Activated CD4-positive, CD25-positive, alpha-beta regulatory T cell (primary cell): ENCODE measurements at places on chromosomes 6 and 20.

DNA sequence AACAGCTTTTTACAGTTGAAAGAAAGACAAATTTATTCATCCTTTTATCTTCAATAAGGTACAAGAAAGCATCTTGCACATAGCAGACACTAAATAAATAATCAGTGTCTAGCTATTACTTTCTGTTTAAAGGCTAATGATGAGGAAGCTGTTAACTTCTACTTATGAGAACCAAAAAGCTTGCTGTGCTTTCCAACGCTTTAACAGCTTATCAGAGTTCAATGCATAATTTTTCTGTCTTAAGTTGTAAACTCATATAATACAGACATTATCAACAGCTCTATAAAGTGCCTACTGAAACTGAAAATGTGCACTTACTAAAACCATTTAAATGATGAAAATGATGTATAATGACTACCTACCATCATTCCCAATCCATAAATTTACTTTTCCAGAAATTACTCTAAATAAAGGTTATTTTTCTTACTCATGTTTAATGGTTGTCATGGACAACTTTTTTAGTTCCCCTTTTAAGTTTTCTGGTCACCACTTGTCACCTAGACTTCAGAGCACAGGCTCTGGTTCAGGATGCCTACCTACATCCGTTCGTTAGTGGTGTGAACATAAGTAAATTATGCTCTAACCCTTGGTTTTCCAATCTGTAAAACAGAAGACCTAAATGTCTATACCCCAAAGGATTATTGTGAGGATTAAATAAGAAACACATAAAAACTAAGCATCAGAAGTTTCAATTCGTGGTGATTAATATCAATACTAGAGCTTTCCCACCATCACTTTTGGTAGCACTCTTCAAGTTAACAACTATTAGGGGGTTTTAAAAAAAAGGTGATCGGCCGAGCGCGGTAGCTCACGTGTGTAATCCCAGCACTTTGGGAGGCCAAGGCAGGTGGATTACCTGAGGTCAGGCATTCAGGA, 8.0 kb downstream of the PNISR start:
- no peak for DNase-seq

- DNase-seq: no peak
Measured at GRCh38 chr6:137754366-137754765, 112.7 kb upstream of the TNFAIP3 start.

DNA sequence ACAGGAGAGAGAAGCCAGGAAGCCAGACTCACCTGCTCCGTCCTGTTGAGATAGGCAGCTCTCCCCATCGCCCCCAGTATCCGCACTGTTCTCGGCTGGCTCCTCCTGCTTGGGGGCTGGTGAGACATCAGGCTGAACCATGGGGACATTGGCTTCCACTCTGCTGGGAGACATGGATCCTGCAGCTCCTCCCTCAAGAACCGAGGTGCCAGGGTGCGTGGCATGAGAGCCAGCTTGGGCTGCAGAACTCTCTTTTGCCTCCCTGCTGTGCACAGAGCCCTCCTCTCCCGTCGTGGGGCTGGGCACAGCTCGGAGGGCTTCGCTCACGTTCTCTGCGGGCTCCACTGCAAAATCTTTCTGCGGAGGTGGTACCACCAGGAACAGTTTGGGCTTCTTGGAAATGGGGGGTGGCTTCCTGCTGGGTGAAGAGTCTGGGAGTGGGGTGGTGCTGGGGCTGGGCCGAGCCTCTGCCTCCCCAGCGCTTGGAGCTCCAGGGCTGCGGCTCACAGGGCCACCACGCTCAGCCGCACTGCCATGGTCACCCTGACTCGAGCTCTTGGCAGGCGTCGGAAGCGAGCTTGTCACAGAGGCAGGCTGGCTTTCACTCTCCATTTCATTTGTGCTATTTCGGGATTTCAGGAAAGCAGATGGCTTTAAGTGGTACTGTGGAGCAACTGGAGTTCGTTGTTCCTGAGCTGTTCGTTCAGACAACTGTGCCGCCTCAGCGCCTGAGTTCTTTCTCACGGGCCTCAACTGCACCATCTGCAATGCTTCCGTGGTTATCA, 26.5 kb downstream of the HEBP2 start:
- DNase-seq: no peak

DNA sequence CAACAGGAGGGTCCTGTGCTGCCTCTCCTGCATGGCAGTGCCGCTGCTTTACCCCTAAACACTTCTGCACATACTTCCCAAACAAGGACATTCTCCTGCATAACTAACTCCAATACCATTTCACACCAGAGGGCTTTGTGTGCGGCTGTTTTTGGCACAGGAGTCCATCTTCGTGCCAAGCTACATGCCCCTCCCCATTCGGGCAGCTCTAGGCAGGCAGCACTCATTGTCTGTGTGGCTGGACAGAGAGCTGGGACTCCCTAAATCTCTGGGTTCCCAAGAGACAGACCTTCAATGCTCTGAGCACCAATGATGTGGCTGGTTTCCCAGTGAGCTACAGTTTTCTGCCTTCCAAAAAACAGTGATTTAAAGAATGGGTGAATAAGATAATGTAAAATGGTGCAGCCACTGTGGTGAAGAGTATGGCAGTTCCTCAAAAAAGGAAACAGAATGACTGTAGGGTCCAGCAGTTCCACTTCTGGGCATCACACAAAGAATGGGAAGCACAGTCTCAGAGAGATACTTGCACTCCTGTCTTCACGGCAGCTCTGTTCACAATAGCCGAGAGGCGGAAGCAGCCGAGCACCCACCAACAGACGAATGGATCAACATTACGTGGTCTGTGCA, 80.3 kb upstream of the DUSP22 start:
- DNase-seq: no peak

DNA sequence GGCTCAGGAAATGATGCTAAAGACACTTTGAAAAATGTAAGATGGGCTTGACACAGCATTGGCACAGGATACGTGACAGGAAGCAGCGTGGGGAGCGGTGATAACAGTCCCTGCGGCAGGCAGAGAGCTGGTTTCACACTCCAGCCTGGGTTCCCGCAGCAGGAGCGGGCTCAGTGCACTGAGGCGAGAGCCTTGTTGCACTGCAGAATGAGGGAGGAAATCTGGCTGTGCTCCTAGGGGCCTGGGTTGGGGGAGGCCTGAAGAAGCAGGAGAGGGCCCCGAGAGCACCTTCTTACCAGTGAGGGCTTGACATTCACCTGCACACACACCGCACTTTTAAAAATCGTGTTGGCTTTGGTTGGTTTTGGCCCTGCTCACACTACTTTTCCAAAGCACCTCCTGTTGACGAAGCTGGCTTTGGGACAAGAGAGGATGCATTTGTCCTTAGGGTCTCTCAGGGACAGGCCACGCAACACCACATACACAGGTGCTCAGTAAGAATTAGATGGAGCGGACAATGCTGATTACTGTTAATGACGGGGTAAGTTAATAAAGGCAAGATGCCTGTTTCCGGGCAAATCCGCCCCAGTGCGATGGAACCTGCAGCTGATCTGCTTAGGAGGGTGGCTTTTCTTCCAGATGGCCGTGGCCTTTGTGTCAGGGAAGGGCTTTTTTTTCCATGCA, 49.4 kb upstream of the ARMC2 start:
- DNase-seq: peak; percentile 3

DNA sequence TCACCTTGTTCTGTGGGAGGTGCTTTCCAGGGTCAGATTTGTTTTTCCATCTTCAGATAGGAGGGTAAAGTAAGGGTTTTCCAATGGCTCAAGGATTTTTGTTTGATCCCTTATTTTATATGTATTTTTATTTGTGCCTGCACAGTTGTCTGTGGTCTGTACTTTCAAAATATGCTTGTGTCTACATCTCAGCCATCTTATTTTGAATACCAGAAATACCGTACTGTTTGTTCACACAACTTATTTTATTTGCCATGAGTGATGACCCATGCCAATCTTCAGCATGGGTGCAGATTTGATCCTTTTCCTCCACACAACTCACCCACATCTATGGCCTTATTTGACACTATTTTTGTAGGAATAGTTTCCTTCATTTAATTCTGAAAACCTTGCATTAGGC, 72.2 kb upstream of the PTCHD4 start:
- no peak for DNase-seq

DNA sequence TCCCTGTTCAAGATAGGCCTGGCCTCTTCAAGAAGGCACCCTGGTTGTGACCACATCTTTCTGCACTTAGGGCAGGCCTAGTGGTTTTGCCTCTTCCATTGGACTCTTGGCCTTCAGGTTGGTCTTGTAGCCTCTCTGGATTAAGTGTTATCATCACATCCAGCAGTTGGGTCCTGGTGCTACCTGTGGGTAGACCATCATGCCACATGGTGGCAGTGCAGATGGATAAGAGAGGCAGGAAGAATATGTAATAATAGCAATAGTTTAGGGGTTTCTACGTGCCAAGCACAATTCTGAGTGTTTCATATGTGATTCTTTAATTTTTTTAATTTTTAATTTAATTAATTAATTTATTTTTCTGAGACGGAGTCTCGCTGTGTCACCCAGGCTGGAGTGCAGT, 28.5 kb upstream of the SNRPB2 start:
- DNase-seq: no peak

- DNase-seq: no peak
Measured at GRCh38 chr6:65064844-65065243, 642.2 kb downstream of the EYS start.

GRCh38 chr6:39266375-39266774, 37.1 kb upstream of the KCNK5 start:
- DNase-seq: no peak

- DNase-seq: no peak
Measured at GRCh38 chr20:16491294-16491905, 81.8 kb downstream of the KIF16B start.

DNA sequence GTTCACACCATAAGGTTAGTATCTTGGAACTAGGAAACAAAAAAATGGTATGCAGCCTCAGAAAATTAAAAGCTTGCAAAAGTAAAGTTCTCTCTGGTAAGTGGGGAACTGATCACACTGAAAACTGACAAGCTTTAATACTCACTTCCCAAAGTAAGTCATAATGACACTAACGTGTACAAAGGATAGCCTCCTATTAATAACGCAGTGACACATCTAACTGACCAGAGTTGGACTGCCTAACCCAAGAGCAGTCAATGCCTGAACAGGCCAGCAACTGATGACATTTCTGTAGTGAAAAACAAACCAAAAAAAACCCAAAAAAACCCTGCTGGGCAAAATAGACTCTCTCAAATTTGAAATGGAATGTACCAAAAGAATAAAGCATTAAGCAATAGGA, 30.7 kb downstream of the CHD6 start:
- no peak for DNase-seq

DNA sequence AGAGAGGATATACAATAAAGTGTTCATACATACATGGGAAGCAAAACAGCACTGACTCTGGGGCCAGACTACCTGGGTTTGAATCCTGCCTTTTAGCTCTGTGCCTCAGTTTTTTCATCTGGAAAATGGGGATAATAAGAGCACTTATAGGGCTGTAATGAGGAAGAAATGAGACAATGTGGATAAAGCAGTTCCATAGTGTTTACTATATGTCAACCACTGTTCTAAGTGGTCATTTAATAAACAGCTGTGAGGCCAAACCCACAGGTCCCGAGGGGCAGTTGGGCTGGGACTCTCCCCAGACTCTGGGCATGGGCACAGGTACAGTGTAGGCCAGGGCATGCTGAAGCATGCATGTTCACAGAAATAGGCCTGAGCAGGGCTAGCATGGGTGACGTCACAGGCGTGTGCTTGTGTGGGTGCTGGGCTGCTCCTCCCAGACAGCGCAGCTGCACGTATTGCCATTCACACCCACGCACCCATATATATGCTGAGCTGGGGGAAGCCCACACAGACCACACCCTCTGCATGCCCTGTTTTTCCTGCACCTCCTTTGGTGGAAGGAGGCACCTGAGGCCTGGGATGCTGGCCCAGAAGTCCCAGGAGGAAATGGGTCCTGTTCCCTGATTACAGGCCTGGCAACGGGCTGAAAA, 3.5 kb upstream of the PLCG1 start:
- peak; percentile 35 for DNase-seq

DNA sequence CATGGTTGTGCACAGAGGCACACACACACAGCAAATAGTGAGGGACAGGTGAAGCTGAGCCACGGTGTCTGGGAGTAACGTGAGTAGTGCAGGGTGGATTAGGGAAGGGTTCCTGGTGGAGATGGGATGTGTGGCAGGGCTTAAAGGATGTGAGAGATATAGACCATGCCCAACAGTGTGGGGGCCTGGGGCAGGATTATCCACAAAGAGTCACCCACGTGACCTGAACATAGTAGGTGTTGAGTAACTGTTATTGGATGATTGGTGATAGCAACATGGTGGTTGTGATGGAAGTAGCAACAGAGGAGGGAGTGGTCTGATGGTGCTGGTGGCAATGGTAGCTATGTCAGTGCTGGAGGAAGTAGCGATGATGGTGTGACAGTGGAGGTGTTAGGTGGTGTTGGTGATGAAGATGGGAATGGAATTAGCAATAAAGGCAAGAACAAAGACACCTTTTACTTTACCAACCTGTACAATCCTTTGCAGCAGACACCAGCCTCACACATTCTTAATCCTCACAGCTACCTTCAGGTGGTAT, 135.1 kb downstream of the MRPL14 start:
- DNase-seq: no peak

DNA sequence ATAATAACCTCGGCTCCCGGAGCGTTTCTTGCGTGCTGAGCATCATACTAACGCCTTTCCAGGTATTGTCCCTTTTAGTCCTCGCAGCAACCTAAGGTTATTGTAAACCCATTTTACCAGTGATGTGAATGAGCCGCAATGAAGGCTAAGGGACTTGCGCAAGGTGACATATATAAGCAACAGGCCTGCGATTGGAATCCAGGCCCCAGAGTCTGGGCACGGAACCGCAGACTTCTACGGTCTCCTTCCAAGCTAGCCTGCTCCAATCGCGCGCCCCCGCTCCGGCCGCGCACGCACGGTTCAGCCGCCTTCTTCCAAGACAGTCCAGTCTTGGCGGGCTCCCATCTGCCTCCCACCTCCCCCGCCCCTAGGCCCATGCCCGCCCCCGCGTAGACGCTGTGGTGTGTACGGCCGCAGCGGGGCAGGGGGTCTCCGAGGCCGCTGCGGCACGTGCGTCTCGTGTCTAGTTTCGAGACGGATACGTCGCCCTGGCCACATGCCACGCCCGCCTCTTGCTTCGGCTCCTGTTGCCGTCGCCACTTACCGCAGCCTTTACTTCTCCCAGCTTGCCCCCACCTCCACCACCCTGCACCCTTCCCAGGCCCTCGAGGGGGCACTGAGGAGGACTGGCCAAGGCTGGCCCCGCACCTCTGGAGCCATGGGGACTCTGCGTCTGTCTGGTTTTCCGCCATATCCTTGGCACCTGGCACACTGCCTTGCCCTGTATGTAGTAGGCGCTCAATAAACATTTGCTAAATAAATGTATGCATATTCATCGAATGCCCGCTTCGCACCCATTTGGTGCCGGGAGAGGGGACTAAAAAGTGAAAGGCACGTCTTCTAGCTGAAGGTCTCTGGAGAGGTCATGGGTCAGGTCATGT, 855 bp upstream of the GFOD1 start:
- no peak for DNase-seq

DNA sequence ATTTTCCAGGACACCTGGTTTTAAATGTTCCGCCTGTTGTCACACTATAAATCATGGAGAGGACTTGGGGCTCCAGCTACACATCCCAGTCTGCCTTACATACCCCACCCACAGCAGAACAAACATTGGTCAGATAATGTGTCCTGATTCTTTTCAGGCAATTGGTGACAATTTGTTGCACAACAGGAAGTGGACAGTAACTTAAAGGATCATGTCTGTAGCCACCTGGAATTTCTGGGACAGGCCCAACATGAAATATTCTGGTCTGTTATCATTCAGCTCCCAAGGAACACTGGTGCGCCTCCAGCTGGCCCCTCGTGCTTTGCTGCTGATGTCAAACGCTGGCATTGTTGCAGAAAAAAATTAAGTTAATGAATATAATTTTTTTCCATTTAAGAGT, 117.2 kb downstream of the SOBP start:
- DNase-seq: no peak

- no peak for DNase-seq
Measured at GRCh38 chr6:25542984-25543910, 108.8 kb upstream of the SCGN start.

- DNase-seq: no peak
Measured at GRCh38 chr6:34237316-34237721, 646 bp downstream of the HMGA1 start.
